Renal cortical epithelial cell (primary cell): ENCODE measurements at places on chromosomes 1 and 21. TPM values are rescaled to one million over a fixed set of nuclear protein-coding genes. Genes with fewer than 3 reads are reported as not detected.

Gene ERG
- total RNA-seq, result under 0.01 and 0.15 TPM in 2 replicates

Gene RAB13
- total RNA-seq, result 80.6 and 154 TPM in 2 replicates

GRCh38 chr1:82893712-82894470 lies 1093.2 kb downstream of the ADGRL2 start:
- DNase-seq, result no peak

DNA sequence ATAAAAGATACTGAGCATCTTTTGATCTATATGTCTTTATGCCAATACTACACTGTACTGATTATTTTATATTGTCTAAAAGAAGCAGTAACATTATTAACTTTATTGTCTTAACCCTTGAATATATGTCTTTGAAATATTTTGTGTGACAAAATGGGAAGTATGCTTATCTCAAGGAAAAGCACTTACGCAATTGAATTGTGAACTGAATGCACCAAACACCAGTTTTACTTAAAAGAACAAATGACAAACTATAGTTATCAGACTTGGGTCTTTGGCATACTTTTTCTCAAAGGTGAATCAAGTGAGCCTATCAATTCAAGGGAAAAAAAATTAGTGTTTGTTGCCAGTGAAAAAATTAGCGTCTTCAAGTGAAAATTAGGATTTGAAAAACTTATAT lies 9.2 kb upstream of the SLC6A9 start:
- DNase-seq, result no peak

GRCh38 chr1:21700094-21700493 lies 30.9 kb upstream of the RAP1GAP start:
- DNase-seq, result no peak

GRCh38 chr1:17904290-17904689 lies 149.2 kb downstream of the ACTL8 start:
- no peak for DNase-seq

GRCh38 chr1:167092653-167093052 lies 1.2 kb upstream of the STYXL2 start:
- peak; percentile 20 for DNase-seq
